ENCODE measurements at places on chromosomes 16 and 17.

GRCh38 chr16:49048557-49048956 lies 233.1 kb downstream of the CBLN1 start:
- no peak for DNase-seq

GRCh38 chr17:47967607-47968252 lies 3.2 kb upstream of the CDK5RAP3 start:
- DNase-seq = no peak

DNA sequence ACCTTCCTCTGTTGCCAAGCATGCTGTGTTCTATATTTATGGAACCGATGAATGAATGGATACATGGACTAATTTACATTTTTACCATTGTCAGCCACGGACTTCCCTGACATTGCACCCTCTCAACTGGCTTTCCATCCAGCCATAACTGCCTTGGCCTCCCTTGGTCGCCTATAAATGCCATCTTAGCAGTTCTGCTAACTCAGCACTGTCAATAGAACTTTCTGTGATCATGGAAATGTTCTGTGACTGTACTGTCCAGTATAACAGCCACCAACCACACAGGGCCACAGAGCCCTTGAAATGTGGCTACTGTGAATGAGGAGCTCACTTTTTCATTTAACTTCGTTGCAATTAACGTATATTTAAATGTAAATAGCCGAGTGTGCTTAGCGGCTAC lies 8.7 kb upstream of the BCO1 start:
- no peak for DNase-seq

DNA sequence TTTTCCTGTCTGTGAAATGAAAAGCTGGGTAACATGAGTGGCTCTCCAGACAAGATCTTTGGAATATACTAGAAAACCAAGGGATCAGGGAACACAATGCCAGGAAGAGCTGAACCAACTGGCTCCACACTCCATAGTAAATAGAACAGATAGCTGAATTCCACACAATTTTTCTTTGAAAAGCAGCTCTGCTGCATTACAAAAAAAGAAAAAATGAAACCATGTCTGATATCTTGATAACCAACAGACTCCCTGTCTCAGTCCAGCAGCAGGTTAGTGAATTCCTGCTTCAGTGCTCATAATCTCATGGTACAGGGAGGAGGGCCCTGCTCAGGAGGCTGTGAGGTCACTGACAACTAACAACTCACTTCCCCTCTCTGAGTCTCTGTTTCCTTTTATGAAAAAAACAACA lies 97.1 kb downstream of the CDH11 start:
- no peak for DNase-seq

DNA sequence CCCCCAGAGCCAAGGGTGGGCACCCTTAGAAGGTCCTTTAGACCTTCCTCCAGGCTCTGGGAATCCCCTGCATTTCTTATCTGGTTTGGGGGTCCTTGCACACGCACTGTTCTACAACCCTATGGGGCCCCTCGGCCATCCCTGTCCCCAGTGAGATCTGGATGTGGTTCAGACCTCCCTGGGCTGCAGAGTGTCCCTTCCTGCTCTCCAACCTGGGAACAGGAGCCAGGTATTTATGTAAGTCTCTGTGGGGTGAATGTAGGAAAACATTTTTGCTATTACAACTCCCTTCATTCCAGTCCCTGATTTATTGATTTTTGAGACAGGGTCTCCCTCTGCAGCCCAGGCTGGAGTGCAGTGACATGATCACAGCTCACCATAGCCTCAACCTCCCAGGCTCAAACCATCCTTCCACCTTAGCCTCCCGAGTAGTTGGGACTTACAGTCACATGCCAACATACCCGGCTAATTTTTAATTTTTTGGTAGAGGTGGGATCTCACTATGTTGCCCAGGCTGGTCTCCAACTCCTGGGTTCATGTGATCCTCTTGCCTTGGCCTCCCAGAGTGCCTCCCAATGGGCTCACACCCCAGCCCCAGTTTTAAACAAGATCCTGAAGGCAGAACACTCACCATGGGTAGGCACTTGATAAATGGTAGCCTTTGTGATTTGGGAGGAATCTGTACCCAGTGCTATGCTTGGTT lies 61.6 kb downstream of the RAI1 start:
- DNase-seq = no peak

GRCh38 chr16:164827-165538 lies 795 bp upstream of the HBM start:
- DNase-seq = no peak

- DNase-seq = no peak
These were observed 3.3 kb downstream of the MARCHF10 start for GRCh38 chr17:62804822-62805221.

- DNase-seq = no peak
These were observed 14.8 kb upstream of the NUP93 start for GRCh38 chr16:56715126-56715525.

DNA sequence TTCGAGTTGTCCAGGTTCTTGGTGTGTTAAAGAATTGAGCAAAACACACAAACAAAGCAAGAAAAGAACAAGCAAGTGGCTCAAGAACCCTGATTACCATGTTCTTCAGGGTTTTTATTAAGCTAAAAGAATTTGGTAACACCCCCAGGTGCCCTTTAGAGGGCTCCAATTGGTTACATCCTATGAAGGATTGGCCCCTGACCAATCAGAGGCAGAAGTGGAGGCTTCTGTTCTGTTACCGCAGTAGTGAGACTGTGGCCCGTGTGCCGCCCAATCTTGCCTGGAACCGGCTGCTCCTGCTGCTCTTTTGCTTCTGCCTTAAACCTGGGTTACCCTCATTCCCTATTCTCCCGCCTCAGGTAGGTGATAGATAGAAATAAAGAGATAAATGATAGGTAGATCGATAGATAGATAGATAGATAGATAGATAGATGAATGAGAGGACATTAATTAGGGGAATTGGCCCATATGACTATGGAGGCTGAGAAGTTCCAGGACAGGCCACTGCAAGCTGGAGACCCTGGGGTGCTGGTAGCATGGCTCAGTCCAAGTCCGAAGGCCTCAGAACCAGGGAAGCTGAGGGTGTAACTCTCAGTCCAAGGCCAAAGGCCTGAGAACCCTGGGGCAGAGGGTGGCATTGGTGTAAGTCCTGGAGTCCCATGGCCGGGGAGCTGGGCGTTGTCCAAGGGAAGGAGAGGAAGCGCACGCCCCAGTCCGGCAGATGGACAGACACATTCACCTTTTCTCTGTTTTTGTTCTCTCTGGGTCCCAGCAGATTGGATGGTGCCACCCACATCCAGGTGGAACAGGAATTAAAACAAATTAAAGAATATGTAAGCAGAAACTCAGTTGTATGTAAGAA lies 3.5 kb upstream of the CA5A start:
- no peak for DNase-seq

- no peak for DNase-seq
These were observed 21.3 kb upstream of the RPL38 start for GRCh38 chr17:74182041-74182723.

DNA sequence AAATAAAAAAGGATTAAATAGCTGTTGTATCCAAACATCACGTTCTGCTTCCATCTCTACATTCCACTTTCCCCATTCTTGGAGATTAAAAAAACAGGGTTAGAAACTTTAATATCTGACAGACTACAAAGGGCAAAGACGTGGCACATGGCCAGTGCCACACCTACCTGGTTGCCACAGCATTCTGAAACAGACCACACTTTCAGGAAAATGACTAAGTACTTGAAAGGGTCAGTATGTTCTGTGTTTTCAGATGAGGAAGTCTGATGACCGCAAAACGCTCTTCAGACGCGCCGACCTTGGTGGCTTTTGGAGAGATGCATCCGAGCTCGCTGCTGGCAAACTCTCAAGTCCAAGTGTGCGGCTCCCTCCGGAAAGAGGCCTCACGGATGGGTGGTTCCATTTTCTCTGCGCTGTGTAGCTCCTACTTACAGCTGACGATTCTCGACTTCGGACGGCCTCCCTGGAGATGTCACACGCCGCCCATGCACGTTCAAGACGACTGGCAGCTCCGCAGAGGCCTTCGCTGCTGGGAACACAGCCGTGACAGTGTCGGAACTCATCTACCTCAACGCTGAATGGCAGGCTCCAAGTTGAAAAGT lies 15.5 kb downstream of the MAP1LC3B start:
- DNase-seq = no peak

- no peak for DNase-seq
These were observed 8.1 kb downstream of the GLIS2 start for GRCh38 chr16:4323845-4324488.
